ENCODE measurements at places on chromosomes 6 and 20.

GRCh38 chr20:40962733-40963504, 65.7 kb upstream of the TOP1 start:
- peak; percentile 68 for DNase-seq

GRCh38 chr20:34579191-34579978, 20.9 kb downstream of the MAP1LC3A start:
- no peak for DNase-seq

DNA sequence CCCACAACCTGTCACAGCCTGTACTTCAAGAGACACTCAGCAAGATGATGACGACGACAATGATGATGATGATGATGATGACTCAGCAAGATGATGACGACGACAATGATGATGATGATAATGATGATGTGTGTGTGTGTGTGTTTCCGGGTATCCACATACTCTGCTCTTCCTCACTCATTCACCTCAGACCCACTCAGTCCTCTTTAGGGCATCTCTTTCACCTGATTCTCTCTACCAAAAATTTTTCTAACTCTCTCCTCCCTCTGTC, 1.2 kb upstream of the EIF6 start:
- DNase-seq, result no peak

GRCh38 chr6:90691823-90692222, 105.0 kb upstream of the MAP3K7 start:
- DNase-seq, result no peak

DNA sequence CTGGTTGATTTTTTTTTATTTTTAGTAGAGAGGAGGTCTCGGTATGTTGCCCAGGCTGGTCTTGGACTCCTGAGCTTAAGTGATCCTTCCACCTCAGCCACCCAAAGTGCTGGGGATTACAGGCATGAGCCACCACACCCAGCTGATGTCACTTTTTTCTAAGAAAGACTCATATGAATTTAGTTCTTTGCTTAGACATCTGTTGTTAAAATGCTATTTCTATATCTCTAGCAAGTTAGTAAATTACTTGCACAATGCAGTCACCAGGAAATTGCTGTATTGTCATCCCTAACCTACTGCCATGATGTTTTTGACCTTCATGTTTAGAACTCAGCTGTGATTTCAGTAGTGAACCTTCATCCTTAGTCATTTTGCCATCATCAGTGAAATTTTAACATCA, 5.7 kb downstream of the KDM1B start:
- DNase-seq, result no peak

GRCh38 chr6:20652299-20653084, 118.2 kb downstream of the CDKAL1 start:
- DNase-seq, result no peak

GRCh38 chr20:38357653-38358207, 11.4 kb downstream of the LBP start:
- DNase-seq, result no peak

GRCh38 chr20:16098890-16099639, 474.2 kb downstream of the KIF16B start:
- DNase-seq, result no peak

- no peak for DNase-seq
Measured at GRCh38 chr6:16158943-16159557, 30.2 kb downstream of the MYLIP start.

- no peak for DNase-seq
Measured at GRCh38 chr20:19522071-19522801, 235.8 kb upstream of the RIN2 start.

DNA sequence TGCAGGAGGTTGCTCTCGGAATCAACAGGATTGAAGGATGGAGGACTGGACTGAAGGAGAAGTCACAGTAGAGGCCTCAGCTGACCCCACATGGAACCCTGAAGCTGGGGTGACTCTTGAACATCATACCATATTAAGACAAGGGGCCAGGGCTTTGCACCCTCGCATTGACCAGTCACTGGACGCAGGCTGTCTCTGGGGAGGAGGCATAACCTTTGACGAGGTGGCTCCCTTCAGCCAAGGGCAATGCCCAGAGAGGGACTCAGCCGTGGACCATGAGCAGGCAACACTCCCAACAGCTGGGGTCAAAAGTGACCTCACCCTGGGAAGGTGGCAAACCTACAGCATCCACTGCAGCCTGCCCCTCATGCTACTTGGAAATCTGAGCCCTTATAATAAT, 21.7 kb downstream of the PACSIN1 start:
- DNase-seq, result no peak

GRCh38 chr6:63663147-63663955, 27.7 kb downstream of the PHF3 start:
- DNase-seq, result no peak

- no peak for DNase-seq
Measured at GRCh38 chr20:20139403-20139802, 87.1 kb downstream of the CFAP61 start.

GRCh38 chr6:89792881-89793280, 26.7 kb downstream of the MDN1 start:
- no peak for DNase-seq

- DNase-seq, result no peak
Measured at GRCh38 chr20:52025938-52026337, 165.6 kb downstream of the ZFP64 start.

GRCh38 chr20:3784863-3785239, 1.7 kb downstream of the CENPB start:
- DNase-seq, result no peak

- DNase-seq, result no peak
Measured at GRCh38 chr20:40607927-40608326, 81.1 kb downstream of the MAFB start.

All from activated CD4-positive, alpha-beta T cell treated with anti-CD3 and anti-CD28 coated beads, Interleukin-2, amount 50 U/mL, for 24 hours (primary cell).